SK-N-MC (cell line): ENCODE measurements at places on chromosomes 3 and 15.

DNA sequence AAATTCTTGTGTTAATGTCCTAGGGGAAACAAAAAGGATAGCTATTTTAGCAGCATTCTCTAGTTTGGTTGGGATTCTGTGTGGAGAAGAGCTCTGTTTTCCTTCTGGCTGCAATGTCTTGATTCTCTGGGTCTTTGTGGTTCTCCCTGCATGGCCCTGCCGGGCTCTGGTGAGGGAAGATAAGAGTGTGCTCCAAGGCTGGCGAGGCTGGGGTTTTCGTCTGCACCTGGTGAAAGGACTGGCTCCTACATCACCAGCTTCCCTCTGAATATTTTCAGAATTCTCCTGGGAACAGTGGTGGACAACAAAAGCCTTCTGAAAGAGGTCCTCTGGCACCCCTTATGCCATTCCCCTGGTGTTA is 38.1 kb upstream of the SFMBT1 start:
- no peak for DNase-seq

DNA sequence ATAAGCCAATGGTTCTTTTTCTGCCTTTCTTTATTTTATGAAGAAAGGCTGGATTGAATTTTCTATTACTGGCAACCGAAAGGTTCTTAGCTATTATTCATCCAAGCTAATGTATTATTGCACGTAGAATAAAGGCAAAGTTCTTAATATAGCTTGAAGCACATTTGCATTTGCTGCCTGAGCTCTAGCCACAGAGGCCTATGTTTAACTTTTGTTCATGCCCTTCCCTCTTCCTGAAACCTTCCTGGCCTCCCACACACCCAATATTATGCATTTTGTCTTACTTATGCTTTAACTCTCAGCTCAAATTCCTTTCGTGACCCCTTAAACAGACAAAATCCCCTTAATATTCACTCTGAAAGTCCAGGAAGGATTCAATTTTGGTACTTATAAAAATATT is 71.0 kb upstream of the ZNF280D start:
- DNase-seq, result no peak

- DNase-seq, result no peak
These were observed 11.6 kb downstream of the XIRP1 start for GRCh38 chr3:39180546-39181346.

GRCh38 chr15:75840659-75841058 is 2.6 kb upstream of the UBE2Q2 start:
- DNase-seq, result no peak

DNA sequence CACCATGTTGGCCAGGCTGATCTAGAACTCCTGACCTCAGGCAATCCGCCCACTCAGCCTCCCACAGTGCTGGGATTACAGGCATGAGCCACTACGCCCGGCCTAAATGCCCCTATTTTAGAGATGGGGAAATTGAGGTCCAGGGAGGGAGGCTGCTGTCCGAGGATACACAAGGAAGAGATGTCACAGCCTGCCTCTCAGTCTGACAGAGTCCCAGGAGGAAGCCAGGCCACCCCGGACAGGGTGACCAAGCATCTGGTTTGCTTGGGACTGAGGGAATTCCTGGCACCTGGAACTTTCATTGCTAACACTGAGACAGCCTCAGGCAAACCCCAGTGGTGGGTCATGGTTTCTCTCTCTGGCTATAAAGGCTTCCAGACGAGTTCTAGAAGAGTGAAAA is 30.6 kb upstream of the ADAMTS7 start:
- no peak for DNase-seq

DNA sequence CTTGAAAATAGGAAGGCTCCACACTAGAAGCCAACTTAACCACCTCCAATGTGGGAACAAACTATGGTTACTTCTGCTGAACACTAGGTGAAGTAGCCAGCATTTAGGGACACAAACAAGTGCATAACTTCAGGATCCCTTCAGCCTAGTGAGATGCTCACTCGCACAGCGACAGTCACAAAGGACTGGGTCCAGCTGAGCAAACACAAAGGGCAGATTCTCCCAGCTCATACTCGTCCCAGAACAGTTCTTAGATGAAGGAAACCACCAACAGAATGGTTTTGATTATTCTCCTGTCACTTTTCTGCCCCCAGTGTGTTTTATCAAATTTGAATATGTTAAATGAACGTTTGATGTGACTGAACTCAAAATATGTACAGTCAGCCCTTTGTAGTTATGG is 201.6 kb downstream of the KCNAB1 start:
- no peak for DNase-seq

DNA sequence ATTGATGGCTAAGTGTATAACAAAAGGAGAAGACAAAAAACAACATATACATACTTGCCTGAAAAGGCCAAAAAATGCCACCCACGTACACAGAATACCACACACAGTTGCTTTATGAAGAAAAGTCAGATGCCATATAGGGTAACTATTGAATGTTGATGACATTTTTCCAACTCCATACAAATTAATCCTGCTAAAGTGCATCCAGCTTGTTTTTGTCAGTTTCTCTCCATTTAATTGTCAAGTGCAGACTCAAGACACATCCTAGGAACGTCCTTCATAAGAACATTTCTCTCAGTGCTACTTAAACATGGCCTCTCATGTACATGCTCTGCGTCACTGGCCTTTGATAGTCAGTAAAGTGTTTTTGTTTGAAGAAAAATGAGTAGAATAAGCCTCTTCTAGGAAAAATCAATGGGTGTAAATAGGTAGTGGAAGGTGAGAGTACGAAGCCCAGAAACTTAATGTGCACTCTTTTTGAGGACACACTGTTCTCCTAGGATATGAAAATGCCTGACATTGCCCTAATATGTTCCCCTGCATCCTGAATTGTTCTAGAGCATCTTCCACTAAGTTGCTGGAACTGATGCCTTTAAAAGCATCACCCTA is 267.4 kb upstream of the ATP11B start:
- no peak for DNase-seq

DNA sequence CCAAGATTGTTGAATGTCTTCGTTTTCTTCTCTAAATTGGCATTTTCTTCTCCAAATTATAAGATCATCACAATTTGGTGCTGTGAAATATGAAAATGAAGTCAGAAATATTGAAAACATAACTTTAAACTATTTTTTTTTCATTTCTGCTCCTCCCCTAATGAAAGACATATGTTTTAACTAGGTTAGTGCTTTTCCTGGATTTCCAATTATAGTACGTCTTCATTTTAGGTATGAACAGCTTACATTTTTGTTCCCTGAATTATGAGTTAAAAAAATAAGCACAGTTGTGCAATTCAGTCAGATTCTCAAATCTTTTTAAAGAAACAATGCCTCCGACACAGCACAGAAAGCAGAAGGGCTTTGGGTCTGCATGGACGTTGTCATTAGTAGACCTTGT is 83.5 kb upstream of the CFAP20DC start:
- no peak for DNase-seq

DNA sequence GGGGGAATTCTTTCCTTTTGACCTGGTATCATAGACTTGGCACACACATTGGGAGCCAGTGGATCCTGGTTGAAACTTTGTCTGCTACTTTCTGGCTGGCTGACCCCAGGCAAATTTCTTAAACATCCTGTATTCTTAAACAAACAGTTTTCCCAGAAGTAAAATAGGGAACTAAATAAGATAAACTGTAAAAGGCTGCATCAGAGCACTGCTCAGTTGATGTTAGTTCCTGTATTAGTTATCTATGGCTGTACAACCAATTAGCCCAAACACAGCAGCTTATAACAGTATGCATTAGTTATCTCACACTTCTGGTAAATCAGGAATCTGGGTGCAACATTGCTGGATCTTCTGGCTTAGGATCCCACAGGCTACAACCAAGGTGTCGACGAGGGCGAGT is 73.1 kb upstream of the SLCO3A1 start:
- DNase-seq, result no peak

- DNase-seq, result no peak
These were observed 7.5 kb downstream of the VPS13C start for GRCh38 chr15:62052713-62053112.

DNA sequence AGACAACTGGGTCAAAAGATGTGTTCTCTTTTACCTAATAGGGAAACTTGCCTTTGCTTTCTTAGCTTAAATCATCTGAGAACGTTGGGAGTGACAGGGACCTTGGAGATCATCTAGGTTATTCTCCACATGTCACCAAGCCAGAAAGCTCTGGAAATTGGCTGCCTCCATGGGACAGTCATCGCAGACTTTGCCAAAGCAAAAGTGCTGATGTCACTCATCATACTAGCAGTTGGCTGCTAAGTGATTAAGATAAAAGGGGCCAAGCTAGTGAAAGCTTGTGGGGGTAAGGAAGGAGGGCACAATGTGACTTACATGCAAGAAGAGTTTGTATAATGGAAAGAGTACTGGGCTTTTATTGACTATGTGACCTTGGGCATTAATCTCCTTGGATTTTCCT is 198.0 kb upstream of the PFN2 start:
- DNase-seq, result no peak

DNA sequence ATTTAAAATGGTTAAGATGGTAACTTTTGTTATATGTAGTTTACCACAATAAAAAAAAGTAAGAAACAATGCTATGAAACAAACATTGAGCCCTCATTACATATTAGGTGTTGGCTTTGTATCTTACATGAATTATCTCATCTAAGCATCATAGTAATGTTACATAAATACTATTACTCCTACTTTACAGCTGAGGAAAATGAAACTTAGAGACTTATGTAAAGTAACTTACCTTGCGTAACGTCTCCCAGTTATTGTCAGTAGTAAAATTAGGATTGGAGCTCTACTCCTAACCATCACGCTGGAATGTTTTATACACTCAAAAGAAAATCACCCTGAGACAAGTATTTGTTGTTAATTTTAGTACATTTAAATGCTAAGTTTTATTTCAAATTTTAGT is 42.2 kb downstream of the DNAJC13 start:
- DNase-seq, result no peak

- DNase-seq, result no peak
These were observed at the start of gene GABRA5 for GRCh38 chr15:26866298-26867199. Gene GABRA5 (plus strand): TSS chr15:26867062. CDS start chr15:26869249, 2,187 bp downstream.

GRCh38 chr15:35622641-35623340 is 76.8 kb upstream of the DPH6 start:
- no peak for DNase-seq
